Thymus (tissue), 14 donors: ENCODE measurements at places on chromosomes 13 and 19. TPM values are rescaled to one million over a fixed set of nuclear protein-coding genes. Genes with fewer than 3 reads are reported as not detected.

ZNF429 gene
- total RNA-seq = 10.7 TPM

ATXN8OS gene
- not detected for total RNA-seq

KIR2DL3 gene
- total RNA-seq = not detected

ENOX1 gene
- total RNA-seq = 4.0 TPM

FREM2 gene
- total RNA-seq = 1.9 TPM

ZNF492 gene
- 2.0 TPM for total RNA-seq

SHANK1 gene
- 1.8 TPM for total RNA-seq

ZNF99 gene
- 0.05 TPM for total RNA-seq

PRKCG gene
- total RNA-seq = 1.1 TPM

C1QTNF9B gene
- total RNA-seq = 0.38 TPM

SYCN gene
- not detected for total RNA-seq

ZNF726 gene
- total RNA-seq = 10.5 TPM

PLIN4 gene
- total RNA-seq = 0.19 TPM

ZNF729 gene
- total RNA-seq = not detected
